ENCODE measurements at places on chromosomes 1 and 21.

DNA sequence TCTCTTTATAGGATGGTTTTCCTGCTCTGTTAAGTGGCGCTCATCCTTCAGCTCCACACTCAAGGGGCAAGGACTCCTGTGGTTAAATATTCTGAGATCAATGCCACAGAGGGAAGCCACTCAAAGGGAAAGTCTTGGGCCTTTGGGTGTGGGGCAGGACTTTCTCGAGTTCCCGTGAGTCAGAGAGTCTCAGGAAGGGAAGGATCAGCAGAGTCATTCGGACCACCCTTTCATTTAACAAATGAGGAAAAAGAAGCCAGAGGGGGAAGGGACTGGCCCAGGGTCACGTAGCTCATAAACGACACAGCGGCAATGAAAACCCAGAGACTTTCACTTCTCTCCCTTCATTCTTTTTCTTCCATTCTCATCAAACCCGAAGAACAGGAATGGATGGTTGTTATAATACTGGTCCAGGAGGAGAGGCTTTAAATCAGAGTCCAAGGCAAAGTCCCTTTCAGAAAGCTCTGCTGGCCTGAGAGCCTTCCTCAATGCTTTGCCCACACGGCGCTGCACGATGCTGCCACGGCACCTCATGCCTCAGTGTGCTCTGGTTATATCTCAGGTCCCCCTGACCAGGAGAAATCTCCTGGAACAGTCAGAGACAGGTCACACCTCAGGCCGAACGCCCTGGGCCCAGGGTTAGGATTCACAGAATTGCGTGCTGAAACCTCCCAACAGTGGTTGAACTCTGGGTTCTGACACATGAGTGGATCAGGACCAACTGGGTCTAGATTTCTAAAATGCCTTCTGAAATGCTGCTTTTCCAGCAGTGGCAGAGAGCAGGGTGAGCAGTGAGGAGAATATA is 65.3 kb downstream of the TENT5C start:
- no peak for DNase-seq

DNA sequence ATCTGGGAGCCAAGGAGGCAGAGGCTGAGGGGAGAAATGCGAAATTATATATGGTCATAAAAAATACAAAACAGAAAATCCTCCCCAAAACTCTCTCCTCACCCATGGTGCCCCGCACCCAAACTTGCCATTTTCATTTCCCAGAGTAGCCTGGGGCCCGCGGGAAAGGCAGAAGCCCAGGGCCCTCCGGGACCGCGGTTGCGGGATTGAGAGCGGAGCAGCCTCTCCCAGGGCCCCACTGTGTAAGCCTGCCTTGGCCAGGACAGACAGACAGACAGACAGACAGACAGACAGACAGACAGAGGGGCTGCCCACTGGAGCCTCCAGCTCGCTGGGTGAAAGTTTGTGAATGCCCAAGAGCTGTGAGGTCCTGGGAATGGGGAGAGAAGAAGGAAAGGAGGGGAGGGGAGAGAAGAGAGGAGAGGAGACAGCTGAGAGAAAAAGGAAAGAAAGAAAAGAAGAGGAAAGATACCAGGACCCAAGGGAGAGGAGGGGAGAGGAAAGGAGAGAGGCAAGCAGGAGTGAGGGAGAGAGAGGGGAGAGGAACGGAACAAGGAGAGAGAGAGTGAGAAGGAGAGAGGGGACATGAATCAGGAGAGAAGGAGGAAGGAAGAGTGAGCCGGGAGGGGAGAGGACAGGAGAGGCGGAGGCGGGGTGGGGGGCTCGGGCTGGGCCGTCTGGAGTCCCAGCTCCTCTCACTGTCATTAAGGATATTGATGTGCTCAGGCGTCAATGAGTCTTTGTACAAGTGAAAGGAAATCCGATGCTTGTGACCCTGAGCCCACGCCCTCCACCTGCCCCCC is 69.3 kb upstream of the CASZ1 start:
- DNase-seq, result no peak

- no peak for DNase-seq
These were observed 120.2 kb upstream of the KCNE2 start for GRCh38 chr21:34243562-34243961.

DNA sequence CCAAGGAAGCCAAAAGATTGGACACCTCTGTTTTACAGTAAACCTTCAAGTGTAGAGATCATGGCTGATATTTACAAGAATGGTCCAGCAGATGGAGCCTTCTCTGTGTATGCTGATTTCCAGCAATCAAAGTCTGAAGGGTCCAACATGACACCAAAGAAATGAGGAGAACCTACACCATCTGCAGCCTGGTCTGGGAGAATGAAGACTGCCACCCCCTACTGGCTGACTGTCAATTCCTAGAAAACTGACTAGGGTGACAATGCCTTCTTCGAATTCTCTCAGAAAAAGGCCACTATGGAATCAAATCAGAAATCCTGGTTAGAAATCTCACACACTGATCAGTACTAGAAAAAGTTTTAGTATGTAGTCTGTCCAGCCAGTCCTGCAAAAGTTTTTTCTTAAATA is 83.3 kb downstream of the CDC42BPA start:
- DNase-seq, result no peak

GRCh38 chr1:241061062-241061461 is 295.9 kb downstream of the RGS7 start:
- no peak for DNase-seq

DNA sequence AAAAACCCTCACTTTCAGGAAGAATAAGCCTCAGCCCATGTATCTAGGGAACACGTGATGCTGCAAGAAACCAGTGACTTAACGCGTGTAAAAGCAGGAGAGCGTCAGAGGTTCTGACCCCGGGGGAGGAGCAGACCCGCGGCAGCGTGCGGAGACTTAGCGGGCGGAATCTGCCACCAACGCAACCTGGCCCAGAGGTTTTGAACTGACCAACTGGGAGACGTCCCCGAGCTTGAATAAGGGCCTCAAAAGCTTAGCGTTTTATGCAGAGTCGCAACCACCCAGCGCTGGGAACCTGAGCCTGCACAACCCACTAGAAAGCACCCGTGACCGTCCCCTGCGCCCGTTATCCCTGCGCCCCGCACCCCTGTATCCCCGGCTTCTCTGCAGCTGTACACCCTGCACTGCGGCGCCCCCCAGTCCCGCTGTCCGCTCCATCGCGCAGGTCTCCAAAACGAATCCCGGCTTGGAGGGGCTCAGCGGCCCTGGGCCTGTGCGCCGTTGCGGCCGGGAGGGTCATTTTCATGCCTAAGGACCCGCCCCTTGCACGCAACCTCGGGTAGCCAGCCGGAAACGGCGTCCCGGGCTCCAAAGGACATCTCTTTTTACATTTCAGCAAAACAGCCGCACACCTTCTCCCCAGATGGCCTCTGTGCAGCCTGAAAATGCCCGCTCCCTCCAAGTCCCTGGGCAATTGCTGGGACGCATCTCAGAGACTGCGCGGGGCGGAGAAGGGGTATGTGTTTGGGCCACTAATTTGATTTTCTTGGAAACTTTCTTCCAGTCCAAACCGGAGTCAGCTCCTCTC is 29.4 kb upstream of the TRIM17 start:
- DNase-seq, result no peak

GRCh38 chr1:29342983-29343382 is 106.7 kb downstream of the PTPRU start:
- DNase-seq, result no peak

GRCh38 chr1:66243548-66244130 is 290.3 kb upstream of the SGIP1 start:
- DNase-seq, result no peak

All from stimulated activated CD4-positive, alpha-beta T cell treated with anti-CD3 and anti-CD28 coated beads, Interleukin-1b, Interleukin-23, amount 100 ng/mL, for 1 hour (primary cell).